NCI-H1930 (cell line): ENCODE measurements at places on chromosomes 12 and 14.

DNA sequence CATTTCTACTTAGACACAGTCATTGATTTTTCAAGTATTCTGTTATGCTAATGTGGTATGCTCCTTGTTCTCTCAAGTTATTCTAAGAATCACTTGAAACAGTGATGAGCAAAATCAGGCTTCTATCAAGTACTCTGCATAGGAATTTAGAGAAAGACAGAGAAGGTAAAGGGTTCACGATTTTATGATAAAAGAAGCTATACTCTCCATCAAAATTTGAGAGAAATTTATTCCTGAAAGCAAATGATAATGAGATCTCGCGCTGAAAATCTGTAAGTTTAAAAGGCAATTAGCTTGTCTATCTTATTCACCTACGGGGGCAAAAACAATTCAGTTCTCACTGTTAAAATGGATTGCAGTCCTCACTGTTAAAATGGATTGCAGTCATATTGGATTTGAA lies 1404.3 kb upstream of the FLRT2 start:
- DNase-seq = no peak

DNA sequence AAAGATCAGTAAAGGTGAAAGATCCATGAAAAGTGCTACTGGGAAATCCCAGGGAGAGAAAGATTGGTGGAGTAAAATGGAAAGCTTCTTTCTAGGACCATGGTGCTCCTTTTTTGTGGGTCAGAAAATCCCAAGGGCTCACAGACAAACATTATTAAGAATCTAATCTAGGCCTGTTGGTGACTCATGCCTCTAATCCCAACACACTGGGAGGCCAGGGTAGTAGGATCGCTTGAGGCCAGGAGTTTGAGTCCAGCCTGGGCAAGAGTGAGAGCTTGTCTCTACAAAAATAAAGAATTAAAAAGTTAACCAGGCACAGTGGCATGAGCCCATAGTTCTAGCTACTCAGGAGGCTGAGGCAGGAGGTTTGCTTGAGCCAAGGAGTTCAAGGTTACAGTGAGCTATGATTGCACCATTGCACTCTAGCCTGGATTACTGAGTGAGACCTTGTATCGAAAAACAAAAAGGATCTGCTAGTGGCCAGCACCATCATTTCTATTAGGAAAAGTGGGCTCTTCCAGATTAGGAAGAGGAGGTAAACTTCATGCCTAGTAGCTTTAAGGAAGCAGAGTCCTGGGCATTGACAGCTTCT lies 43.0 kb downstream of the TXNRD1 start:
- no peak for DNase-seq

DNA sequence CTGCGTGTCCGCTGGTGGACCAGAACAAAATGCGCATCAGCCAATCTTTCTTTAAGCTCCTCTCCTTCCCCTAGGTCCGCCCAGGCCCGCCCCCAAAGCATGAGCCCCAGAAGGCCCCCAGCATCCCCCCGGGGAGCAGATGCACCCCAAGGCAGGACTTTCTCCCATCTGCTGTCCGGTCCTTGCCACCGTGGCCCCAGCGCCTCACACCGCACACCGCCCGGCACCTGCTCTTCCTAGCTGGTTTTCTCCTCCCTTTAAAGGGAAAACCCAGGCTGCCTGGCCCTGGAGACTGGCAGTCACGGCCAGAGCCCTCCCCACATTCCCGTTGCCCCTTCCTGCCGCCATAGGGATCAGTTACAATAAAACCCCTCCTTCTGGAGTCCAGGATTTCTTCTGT lies 30.2 kb downstream of the RIMBP2 start:
- no peak for DNase-seq

- peak; percentile 42 for DNase-seq
Measured at GRCh38 chr14:92039063-92039718, 668 bp downstream of the TRIP11 start.

DNA sequence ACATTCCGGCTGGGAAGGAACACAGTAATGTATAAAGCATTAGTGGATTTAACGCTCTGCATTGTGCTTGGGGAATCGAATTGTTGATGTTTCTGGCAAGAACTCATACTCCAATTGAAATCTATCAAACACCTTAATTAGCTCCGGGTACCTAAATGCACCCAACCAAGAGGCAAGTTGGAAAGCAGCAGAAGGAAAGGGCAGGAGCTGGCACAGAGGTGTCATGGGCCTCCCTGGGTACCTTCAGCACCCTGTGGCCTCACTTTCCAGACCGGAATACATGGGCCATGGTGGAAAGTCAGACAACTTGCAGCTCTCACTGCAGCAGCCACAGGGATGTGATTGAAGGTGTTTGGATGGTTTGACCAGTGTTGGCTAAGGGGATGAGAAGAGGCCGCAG lies 6.8 kb upstream of the BCL11B start:
- no peak for DNase-seq

DNA sequence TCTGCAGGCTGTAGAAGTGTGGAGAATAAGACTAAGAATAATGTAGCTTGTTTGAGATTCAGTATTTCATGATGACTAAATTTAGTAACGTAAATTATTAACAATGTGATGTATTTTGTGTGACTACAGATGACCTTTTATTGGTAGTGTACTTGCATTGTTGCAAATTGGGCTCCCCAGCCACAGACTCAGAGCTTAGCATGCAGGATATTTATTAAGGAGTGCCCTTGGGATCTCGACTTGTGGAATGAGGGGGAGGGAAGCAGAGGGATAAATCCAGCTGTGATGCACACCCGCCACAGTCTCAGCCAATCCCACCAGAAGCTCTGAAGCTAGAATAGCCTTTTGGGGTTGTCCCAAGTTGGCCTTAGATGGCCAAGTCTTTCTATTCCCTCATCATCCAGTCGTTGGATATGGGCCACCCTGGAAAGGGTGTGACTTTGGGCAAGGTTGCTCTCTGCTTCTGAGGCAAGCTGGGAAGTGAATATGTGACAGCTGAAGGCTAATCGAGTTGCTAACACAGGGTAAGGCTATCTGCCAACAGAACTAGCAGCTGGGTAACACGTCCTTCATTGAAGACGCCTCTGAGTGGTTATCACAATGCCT lies 42.1 kb upstream of the USP44 start:
- no peak for DNase-seq

DNA sequence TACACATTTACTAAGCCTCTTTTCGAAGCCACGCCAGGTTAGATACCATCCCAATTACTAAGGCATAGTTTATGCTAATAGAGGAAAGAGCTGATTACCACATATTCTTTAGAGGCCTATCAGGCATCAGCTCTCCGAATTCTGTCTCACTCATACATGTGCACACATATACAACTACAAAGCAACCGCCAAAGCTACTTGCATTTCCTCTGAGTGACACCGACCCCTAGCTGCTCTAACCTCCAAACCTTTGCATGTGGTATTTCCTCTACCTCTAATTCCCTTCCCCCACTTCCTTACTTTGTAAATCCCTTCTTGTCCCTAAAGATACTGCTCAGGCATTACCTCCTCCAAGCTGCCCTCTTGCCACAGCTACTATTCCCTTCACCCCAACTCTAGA lies 107.2 kb downstream of the DUSP6 start:
- DNase-seq = no peak

DNA sequence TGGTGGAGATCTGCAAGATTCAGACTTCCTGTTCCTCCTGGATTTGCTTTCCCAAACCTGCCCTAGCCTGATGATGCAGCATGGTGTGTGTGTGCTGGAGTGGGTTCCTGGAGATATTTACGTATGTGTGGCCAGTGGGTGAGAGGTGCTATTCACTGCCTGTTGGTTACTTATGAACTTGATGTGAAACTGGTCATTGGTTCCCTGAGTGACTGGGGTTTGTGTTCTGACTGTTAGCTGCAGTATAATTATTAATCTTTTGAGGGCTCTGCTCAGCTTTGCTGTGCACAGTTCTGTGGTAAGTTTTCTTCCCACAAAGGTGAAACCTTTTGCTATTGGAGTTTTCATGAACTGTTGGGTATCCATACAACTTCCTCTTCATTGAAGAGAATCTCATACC lies 541.8 kb upstream of the FBXO33 start:
- DNase-seq = no peak

GRCh38 chr12:9888665-9889273 lies 7.5 kb downstream of the KLRF2 start:
- no peak for DNase-seq

DNA sequence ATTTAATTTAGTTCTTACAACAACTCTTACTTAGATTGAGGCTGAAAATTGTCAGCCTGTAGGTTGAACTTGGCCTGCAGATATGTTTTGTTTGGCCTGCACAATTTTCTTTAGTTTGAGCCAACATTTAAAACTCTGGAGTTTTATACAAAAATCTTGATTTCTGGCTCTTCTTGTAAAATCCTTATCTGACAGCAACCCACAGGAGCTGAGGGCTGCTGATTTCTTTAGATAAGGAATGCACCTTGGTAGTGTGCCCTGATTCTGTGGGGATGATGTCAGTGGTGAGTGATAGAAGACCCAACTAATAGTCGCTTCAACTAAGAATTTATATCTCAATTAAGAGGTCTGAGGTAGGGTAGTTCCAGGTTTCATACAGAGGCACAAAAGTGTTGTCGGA lies 49.5 kb downstream of the SOCS2 start:
- no peak for DNase-seq

DNA sequence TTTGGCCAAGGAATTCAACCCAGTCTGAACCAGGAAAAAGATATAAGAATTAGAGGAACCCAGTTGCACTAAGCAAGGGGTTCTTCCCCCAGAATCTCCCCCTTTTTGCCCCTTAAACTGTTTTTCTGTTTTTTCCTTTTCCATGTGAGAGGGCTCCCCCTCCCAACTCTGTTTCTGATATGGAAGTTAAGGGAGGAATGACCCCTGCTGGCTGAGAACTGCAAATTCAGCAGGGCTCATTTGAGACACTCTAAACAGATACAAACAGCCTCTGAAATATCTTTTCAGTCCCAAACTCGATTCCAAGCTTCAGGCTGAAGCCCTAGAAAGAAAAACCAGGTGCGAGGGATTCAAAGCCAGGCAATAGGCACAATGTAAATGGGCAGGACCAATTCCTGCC lies 132.7 kb downstream of the SLC41A2 start:
- DNase-seq = no peak

DNA sequence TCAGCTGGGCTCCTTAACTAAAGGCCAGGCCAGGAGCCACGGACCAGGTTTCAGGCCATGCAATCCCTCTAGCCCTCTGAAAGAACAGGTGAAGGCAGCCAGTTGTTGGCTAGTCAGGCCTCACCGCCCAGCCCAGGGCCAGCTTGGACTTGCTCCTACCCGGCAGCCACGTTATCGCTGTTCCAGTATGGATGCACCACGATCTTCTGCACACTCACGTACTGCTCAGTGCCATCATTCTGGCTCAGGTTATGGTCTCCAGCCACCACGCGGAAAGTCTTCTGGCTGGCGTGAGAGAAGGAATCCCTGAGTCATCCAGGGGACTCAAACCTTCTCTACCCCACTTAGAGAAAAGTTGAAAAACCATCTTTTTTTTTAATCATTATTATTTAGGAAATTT lies 4.1 kb downstream of the CELA1 start:
- no peak for DNase-seq

DNA sequence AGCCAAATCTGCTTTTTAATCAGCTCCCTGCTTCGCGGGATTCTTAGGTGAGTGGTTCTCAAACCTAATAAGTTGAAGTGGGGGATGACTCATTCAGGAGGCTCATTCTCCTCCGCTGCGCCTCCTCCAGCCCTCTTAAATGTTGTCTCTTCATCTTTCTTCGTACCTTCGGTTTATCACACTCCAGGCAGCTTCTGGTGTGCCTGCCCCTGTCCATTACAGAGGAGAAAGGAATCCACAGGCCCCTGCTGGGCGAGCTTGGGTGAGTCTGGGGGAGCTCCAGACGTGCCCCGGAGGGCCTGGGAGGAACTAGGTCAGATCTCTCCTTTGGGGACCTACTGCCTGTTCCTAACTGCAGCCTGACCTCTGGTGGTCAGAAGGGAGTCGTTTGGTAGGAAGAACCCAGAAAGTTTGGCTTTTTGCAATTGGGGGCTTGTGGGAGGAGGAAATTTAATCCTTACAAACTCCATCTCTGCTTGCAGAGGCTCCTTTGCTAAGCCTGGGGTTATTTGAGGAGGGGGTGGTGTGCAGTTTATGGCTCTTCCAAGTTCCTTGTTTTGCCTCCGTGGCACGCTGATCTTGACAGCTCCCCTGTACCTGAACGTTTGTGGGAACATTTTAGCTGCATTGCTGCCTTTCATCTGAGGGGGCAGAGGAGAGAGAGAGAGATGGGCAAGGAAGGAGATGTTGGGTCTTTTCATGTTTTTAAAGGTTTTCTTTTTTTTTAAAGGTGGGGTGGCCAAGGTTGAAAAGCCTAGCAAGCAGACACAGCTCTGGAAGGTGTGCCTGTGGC lies 84.1 kb upstream of the GNG2 start:
- DNase-seq = peak; percentile 36

DNA sequence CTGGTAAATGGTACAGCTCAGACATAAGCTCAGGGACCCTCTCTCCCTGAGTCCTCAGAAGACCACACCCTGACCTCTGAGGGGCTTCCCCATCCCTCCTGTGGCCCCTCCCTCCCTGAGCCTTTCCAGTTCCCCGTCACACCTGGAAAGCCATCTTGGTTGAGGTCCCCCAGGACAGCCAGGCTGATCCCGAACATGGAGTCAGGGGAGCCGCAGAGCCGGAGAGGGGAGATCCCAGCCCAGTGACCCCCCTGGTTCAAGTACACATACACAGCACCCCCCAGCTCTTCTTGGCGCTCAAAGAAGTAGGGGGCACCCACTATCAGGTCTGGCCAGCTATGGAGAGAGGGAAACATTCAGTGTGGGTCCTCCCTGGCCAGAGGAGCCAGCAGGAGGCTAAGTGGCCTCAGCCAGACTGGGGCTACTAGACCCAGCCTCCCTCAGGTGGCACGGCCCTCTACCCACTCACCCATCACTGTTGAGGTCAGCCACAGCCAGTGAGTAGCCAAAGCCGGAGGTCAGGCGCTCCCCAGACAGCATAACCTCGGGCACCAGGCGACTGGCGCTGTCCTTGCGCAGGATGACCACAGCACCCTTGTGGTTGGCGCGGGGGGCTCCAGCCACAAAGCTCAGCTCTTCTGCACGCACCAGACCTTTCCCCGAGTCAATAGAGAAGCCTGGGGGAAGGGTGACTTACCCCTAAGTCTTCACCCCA lies 9.3 kb downstream of the ITGA7 start:
- no peak for DNase-seq

GRCh38 chr12:122123051-122123760 lies 44.6 kb downstream of the MLXIP start:
- peak; percentile 69 for DNase-seq

GRCh38 chr14:96573473-96574100 lies 71.4 kb downstream of the PAPOLA start:
- no peak for DNase-seq

- DNase-seq = no peak
Measured at GRCh38 chr12:124691429-124691828, 124.0 kb upstream of the NCOR2 start.

GRCh38 chr12:6029401-6029800 lies 84.3 kb upstream of the ANO2 start:
- no peak for DNase-seq
